ENCODE measurements at places on chromosomes 3 and 15.
A peak's percentile ranks its signal among the peaks of the same experiment; 100 is the strongest.

DNA sequence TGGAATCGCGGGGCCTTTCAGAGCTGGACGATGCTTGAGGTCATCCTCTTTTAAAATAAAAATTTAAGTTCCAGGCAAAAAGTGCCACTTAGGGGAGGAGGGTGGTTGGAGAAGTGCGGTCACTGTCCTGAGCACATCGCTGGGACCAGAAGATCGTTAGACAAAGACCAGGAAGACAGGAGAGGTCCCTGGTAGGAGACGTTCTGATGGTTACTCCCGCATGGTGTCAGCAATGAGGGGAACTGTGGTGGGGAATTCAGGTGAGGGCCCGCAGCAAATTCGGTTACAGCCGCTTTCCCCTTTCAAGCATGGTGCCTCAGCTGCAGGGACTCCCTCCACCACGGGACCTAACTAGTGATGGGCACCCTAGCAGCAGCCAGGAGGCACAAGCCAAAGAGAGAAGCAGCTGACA is 1.0 kb upstream of the ISY1 start:
- DNase-seq, result no peak

DNA sequence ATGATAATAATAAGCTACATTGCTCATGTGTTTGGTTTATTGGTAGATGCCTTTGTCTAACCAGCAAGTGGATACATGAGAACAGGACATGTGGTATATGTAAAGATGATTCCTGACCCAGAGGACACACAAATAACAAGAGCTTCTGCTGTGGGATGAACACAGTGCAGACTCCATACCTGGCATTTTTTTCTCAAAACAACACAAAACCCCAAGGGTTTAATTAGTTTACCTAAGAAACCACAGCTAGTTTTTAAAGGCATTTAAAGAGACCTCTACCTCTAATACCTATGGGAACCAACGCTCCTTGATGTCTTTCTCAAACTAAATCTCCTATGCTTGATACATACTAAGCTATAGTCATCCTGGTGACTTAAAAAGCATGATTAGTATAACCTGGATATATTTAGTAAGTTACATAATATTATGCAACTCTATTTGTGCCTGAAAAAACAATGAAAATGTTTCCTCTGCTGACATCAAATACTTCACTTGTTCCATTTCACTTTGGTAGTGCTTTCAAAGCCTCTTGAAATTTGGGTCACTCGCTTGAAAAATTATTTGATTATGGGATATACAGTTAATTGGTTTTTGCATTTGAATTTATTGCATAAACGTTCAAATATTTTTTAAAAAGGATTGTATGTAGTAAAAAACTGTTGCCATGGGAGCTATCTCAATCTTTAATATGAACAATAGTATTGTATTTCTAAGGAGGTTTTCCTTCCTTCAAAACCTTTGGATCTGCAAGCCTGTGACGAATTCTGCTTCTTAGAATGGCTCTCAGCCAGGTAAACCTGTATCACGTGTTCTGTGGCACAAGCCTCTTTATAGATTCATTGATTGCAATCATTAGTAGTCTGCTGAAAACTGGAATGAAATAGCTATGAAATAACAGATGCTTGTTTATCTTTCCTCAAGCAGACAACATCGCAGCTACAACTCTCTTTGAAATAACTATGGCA is 233.0 kb upstream of the KCNMB2 start:
- no peak for DNase-seq

GRCh38 chr3:100047455-100048141 is 66.7 kb downstream of the FILIP1L start:
- no peak for DNase-seq

DNA sequence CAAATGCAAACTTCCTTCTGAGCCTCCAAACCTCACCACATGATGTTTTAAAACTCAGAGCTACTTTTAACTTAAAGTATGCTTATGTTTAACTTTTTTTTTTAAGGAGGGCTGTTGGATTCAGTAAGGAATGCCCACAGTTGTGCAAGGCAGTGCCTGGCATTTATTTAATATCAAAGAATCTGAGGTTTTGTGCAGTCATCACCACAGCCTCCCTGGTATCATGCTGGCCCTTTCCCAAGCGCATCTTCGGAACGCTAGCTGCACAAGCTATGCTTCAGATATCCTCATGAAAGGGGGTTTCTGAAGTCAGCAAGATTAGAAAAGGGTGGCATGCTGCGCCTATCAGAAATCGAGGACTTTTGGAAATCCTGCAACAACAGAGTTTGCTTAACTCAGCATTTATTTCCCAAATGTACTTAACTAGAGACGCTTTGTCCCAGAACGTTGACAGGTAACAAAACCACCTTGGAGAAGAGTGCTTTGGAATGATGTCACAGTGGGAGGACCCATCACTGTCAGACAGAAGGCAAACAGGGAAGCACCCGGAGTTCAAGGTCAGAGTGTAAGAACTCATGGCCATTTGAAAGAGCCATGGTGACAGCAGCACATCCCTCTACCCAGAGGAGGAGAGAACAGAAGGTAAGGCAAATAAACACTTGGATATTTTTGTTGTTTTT is 120.2 kb upstream of the IGF1R start:
- no peak for DNase-seq

GRCh38 chr3:78414261-78414660 is 1353.5 kb downstream of the ROBO1 start:
- no peak for DNase-seq

GRCh38 chr3:137761563-137762503 is 2.3 kb upstream of the SOX14 start:
- DNase-seq, result no peak

- DNase-seq, result no peak
Observed at GRCh38 chr3:162329514-162329913, 832.9 kb downstream of the OTOL1 start.

- DNase-seq, result no peak
Observed at GRCh38 chr3:32667072-32667582, 17.9 kb upstream of the CNOT10 start.

DNA sequence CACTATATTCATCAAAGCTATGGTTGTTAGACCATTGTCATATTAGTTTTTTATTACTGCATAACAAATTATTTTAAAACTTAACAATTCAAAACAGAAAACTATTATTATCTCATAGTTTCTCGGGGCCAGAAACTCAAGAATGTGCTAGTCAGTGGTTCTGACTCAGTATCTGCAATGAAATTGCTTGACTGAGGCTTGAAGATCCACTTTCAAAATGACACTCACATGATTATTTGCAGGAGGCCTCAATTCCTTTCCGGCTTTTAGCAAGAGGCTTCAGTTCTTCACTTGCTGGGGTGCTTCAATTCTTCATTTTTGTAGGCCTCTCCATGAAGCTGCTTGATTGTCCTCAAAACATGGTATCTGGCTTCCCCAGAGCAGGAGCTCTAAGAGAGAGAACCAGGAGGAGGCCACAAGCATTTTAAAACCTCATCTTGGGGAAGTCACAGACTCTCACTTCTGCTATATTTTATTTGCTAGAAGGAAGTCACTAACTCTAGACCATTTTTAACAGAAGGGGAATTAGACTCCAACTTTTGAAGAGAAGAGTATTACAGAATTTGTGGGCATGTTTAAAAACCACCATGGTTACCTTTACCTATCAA is 383.7 kb downstream of the MFSD1 start:
- no peak for DNase-seq

DNA sequence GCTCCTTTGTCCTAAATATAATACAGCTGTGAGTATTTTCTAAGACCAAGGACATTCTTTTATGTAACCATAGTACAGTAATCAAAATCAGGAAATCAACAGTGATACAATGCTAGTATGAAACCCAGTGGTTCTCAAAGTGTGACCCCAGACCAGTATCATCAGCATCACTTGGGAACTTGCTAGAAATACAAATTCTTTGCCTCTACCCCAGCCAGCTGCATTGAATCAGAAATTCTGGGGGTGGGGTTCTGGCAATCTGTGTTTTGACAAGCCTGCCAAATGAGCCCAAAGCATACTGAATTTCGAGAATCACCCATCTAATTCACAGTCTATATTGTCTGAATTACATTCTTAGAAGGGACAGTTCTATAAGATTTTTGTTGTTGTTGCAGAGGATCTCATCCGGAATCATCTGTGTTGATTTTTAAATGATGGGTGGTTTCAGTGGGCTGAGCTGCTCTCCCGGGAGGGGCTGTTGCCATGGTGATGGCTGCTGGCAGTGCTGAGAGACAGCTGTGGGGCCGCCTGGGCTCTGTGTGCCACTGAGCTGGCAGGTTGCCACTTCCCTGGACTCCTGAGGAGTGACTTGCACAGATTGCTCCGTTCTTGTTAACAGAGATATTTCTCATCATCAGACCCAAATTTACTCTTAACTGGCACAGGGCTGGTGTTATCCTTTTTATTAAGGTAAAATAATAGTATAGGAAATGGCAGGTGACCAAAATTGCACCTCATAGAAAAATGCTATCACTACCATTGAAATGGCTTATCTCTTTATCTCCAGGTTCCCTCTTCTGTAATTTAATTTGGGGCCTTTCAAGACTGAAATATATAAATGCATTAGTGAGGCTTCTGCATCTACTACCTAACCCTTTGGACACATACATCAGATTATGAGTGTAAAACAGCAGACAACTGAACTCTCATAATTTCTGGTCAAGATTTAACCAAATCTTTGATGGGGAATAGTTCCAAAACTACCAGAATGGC is 56.5 kb downstream of the NEK11 start:
- peak; percentile 97 for DNase-seq

- no peak for DNase-seq
Observed at GRCh38 chr3:110362751-110363150, 708.9 kb upstream of the NECTIN3 start.

DNA sequence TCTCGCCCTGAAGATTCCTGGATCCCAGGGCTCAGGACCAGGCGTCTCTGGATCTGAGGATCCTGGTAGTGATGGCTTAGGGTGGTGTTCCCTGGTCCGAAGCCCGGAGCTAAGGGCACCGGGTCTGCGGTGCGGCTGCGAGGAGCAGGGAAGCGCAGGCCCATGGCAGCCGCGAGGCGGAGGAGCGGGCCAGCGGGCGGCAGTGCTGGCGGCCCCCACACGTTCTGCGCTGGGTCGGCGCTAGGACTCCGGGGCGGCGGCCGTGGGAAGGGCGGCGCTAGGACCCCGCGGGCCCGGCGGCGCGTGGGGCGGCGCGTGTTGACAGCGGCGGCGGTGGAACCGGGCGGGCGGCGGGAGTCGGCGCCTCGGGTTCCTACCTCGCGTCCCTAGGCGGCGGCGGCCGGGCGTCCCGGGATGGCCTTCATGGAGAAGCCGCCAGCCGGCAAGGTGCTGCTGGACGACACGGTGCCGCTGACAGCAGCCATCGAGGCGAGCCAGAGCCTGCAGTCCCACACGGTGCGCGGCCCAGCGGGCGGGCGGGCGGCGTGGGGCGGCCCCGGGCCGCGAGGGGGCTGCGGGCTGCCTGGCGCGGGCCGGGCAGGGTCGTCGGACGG is at the start of gene PXK:
PXK (plus strand) TSS at position 318 of the 614 bp plus-strand sequence; CDS start at position 415, 97 bp downstream.
- DNase-seq, result peak; percentile 50

DNA sequence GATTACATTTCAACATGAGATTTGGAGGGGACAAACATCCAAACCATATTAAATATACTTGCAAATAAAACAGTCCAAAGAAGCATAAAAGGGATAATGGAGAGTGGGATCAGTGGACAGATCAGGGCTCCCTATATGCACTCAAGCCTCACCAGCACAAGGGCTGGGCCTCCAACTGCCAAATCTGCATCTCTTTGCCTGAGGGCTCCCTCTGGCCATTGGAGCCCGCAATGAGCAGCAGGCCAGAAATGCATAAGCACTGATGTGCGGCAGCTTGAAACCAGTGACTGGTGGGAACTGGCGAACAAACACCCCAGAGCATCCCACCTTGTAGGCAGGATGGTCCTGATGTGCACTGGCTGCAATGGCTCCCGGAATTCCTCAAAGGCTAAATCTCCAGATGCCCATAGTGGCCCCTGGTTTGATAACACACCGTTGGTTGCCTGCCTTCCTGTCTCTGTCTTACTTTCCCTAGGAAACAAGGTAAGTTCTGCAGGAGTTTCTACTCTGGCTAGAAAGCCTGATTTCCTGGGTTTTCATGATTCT is 55.9 kb upstream of the POMGNT2 start:
- DNase-seq, result no peak

DNA sequence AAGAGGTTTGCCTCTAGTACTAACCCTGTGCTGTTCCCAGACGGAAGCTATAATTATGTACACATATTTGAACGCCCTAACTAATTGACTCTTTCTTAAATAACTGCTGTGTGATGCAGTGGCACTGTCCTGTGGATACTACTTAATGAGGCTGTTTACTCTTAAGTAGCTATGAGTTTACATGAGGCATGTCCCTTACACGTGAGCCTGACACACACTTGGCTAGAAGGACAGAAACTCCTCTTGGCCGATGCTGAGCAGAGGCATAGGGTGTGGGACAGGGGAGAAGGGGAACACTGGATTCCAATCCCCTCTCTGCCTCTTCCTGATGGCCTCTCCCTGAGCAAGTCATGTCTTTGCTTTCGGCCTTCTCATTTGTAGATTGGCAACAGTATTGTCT is 21.9 kb downstream of the EHD4 start:
- DNase-seq, result no peak

- no peak for DNase-seq
Observed at GRCh38 chr15:32991619-32992111, 202.8 kb downstream of the FMN1 start.

GRCh38 chr3:64462203-64462602 is 225.6 kb downstream of the ADAMTS9 start:
- no peak for DNase-seq

- no peak for DNase-seq
Observed at GRCh38 chr3:38458796-38459498, 5.3 kb downstream of the ACVR2B start.

GRCh38 chr3:12054245-12054644 is 50.1 kb downstream of the SYN2 start:
- no peak for DNase-seq

GRCh38 chr15:101303408-101303807 is 8.4 kb upstream of the SNRPA1 start:
- no peak for DNase-seq

GRCh38 chr3:157544501-157545130 is 41.4 kb upstream of the VEPH1 start:
- DNase-seq, result no peak

GRCh38 chr15:70783041-70783440 is 19.7 kb upstream of the UACA start:
- DNase-seq, result no peak

- no peak for DNase-seq
Observed at GRCh38 chr15:53811530-53811929, 52.1 kb upstream of the WDR72 start.

- no peak for DNase-seq
Observed at GRCh38 chr3:113088616-113089015, 97.8 kb downstream of the GTPBP8 start.

GRCh38 chr3:169091196-169091823 is 572.2 kb downstream of the MECOM start:
- DNase-seq, result no peak

GRCh38 chr15:63933522-63933921 is 99.8 kb upstream of the HERC1 start:
- no peak for DNase-seq

DNA sequence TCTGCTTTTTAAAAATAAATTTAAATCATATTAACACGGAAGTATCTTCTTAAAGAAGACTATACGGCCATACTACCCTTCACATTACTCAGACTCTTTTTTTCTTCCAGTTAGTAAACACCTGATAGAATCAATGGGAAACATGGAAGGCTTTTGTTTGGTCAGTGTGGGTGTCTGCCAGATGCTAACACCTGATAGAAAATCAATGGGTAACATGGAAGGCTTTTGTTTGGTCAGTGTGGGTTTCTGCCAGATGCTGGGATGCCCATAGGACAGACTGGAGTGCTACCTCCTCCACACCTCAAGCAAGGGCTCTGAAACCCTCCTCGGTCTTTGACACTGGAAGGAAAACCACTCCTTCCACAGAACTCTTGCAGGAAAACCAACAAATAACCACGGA is 29.2 kb downstream of the HACL1 start:
- no peak for DNase-seq

- no peak for DNase-seq
Observed at GRCh38 chr3:119613201-119613600, 15.5 kb downstream of the PLA1A start.

All from NCI-H2171 (cell line).